Neural crest cell (in vitro differentiated cells): ENCODE measurements at places on chromosomes 5 and 9.
A peak's percentile ranks its signal among the peaks of the same experiment; 100 is the strongest.

GRCh38 chr9:107684224-107684623 lies 194.7 kb upstream of the KLF4 start:
- no peak for DNase-seq

- no peak for DNase-seq
Measured at GRCh38 chr5:40568548-40568947, 111.2 kb upstream of the PTGER4 start.

GRCh38 chr5:137061382-137061781 lies 437.7 kb downstream of the SPOCK1 start:
- no peak for DNase-seq

- no peak for DNase-seq
Measured at GRCh38 chr5:149011084-149011483, 51.8 kb downstream of the SH3TC2 start.

DNA sequence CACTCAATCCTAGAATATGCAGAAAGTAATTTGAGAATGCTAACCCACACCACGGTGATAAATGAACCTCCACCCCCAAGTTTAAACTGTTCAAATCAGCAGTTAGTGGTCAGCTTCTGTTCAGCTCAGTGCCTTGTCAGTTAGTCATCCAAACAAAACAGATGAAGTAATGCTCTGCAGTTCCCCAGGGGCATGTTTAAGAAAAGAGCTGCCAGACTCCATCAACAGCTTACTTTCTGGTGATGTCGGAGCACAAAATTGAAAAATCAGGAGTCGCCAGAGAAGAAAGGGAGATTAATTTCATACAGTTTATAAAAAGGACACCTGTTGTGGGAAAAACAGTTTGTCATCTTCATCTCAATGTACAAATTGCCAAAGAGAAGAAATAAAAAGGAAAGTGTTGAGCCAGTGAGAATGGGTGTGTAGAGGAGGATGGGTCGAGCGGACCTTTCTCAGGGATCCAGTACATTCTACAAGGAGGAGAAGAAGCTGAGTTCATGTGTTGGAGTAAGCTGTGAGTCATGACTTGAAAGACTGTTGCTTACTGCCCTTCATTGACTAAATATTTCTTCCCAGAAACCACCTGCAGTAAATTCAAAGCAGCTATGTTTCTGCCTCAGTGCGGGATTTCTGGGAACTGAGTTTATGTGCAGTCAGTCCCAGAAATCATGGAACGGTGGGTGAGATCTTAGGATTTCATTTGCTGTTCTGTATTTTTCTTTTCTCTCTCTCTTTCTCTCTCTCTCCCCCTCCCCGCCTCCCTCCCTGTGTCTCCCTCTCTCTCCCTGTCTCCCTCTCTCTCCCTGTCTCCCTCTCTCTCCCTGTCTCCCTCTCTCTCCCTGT lies 13.7 kb downstream of the TRIO start:
- DNase-seq: no peak

DNA sequence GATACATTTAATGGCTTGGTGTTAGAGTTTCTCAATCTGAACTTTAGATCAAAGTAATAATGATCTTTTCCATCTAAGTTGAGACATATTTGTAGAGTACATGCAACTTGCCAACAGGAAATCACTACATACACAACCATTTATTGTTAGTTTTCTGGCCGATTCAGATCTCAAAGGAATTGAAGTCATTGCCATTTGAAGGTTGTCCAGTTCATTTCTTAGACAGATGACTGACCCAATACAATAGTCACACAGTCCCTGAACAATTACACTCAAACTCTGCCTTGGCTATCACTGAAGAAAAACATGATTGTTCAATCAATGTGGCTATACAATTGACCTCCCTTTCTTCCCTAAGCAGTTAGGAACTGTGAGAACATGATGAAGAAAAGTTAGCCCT lies 753.2 kb upstream of the RIOK2 start:
- no peak for DNase-seq

- peak; percentile 53 for DNase-seq
Measured at GRCh38 chr9:96317335-96317980, 15.5 kb upstream of the HSD17B3 start.

- no peak for DNase-seq
Measured at GRCh38 chr9:107016383-107016782, 153.4 kb downstream of the ZNF462 start.

DNA sequence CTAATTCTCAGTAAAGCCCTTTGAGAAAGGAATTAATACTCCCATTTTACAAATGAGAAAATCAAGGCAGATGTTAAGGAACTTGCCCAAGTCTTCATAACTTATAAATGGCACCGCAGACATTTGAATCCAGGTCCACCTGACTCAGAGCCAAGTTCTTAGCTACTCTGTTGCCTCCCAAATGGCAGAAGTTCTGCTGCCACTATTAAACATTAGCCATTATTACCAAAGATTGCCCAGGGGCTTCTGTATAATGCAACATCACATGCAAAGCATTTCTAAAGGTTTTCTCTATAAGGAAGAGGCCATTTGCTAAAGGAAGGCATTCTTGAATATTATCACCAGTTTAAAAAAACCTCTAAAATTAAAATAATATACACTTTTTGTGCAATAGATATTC lies 28.3 kb downstream of the TPD52L3 start:
- no peak for DNase-seq

GRCh38 chr9:95023217-95024003 lies 294.1 kb downstream of the FANCC start:
- no peak for DNase-seq

GRCh38 chr9:18896531-18897179 lies 136.4 kb downstream of the SAXO1 start:
- DNase-seq: no peak

GRCh38 chr5:20570486-20570885 lies 582.5 kb upstream of the CDH18 start:
- DNase-seq: no peak

GRCh38 chr5:159178978-159179377 lies 30.4 kb downstream of the RNF145 start:
- no peak for DNase-seq

- DNase-seq: no peak
Measured at GRCh38 chr9:8332871-8333270, 533.3 kb upstream of the DMAC1 start.

- DNase-seq: no peak
Measured at GRCh38 chr9:73810585-73811215, 659.0 kb downstream of the ANXA1 start.

DNA sequence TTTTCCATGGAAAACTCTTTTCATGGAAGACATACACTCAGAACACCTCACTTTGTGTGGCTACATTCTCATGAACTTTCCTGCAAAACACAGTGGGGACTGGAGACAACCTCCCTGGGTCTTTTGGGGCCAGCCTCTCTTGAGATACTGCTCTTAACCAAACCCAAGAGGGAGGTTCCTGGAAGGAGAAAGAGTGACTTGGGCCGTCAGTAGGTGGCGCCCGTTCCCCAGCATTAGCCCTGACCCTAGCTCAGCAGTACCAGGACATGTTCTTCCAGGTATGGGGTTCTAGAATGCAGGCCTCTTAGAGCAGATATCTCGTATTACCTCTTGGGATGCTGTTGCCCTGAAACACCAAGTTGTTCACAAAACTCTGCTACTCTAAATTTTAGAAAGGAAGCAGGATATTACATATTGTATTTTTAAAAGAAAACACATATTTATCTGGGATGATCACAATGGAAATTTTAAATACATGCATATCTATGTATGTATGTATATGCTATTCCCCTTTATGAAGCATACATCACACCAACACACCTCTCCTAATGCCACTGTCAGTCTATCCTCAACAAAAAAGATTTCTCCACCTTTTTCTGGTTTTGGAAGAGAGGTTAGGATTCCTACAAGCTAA lies 15.8 kb upstream of the GLIS3 start:
- peak; percentile 70 for DNase-seq

GRCh38 chr9:87006956-87007355 lies 59.6 kb upstream of the GAS1 start:
- no peak for DNase-seq

- DNase-seq: no peak
Measured at GRCh38 chr5:89011778-89012711, 129.1 kb upstream of the MEF2C start.

GRCh38 chr5:77925503-77925902 lies 149.4 kb upstream of the TBCA start:
- no peak for DNase-seq

- DNase-seq: peak; percentile 53
Measured at GRCh38 chr5:76175051-76175666, 92.0 kb downstream of the SV2C start.

DNA sequence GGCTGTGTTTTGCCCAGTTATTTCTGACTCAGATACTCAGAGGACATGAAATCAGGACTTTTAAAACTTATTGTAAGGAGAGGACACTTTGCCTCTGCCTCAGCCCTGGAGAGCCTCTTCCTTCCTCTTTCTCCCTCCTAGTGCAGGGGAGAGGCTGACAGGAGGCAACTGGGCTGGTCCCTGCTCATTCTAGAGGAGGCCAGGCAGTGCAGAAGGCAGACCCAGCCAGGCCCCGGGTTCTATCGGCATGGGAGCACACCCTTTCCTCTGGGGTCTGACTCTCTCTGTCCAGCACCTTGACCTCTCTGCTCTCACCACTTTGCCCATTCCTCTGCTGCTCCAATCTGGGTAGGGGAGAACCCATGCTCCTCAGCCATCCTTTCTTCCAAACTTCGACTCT lies 16.0 kb upstream of the SMIM32 start:
- DNase-seq: no peak

DNA sequence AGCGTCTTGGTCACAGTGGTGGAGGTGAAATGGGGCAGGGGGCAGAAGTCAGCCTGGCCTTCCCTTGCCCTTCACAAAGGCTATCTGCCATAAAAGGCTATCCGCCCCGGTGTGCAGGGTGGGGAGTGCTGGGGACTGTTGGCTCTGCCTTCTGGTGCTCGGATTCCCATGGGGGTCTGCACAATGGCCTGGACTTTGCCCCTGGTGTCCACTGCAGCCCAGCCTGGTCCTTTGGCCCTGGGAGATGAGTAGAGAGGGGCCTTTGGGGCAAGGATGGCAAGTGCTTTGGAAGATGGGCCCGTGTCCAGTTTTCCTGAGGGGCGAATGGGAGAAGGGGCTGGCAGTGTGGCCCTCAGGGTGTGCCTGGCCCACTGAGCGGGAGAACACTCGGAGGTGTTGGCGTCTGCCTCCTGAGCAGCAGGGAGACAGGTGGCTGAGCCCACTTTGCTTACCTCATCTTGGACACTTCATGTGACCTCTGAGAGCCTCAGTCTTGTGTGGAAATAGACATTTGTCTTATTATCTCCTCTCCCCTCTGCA lies 69.9 kb downstream of the HSPA4 start:
- DNase-seq: no peak

DNA sequence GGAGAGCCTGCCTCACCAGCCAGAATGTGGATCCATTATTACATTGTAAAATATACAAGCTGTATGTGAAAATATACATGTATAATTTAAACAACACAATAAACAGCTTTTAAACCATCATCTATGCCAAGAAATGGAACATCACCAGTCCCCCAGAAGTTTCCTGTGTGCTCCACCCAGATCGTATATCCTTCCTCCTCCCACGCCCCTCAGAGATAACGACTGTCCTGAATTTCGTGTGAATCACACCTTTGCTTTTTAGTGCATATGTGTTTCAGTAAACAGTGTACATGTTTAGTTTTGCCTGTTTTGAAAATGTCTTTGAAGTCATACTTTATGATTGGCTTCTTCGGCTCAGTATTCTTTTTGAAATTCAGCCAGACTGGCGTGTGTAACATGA lies 134.6 kb upstream of the MYO10 start:
- no peak for DNase-seq

DNA sequence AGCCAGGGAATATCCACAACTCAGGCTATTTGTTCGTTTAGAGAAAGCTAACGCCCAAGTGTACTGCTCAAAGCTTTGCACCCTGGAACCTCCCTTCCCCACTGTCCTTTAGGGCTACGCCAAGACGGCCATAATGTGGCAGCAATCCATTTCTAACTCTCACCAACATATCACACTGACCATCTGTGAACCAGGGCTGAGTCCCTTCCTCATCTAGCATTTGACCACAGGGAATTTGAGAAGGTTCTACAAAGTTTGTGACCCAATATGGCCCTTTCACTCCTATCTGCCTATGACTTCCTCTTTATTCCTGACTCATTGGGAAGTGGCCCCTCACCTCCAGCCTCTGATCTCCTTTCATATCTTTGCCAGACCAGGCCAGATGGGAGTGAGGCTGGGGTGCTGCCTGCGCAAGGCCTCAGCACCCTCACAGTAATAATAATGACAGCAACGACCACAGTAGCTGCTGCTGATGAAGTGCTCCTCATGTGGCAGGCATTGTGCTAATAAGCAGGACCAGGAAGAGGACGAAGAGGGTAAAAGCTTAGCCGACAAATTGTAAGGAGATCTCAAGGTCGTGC lies 9.3 kb upstream of the ARAP3 start:
- no peak for DNase-seq

GRCh38 chr9:114606068-114606467 lies 5.0 kb upstream of the TMEM268 start:
- peak; percentile 33 for DNase-seq

DNA sequence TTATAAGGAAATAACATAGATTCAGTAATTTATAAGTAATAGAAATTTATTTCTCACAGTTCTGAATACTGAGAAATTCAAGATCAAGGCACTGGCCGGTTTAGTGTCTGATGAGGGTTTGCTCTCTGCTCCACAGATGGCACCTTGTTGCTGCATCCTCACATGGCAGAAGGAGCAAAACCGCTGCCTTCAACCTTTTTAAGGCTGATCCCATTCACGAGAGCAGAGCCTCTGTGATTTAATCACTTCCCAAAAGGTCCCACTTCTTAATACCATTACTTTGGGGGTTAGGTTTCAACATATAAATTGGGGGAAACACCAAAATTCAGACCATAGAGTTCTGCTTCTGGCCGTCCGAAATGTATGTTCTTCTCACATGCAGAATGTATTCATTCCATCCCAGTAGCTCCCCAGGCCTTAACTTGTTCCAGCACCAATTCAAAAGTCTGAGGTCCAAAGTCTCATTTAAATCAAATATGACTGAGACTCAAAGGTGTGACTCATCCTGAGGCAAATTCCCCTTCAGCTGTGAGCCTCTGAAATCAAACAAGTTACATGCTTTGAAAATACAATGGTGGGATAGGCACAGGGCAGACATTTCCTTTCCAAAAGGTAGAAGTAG lies 30.6 kb downstream of the BAAT start:
- no peak for DNase-seq
